Hair follicle dermal papilla cell (primary cell): ENCODE measurements at places on chromosomes 3 and 15. TPM values are rescaled to one million over a fixed set of nuclear protein-coding genes. Genes with fewer than 3 reads are reported as not detected.

Gene UBAP1L
- 1.9 and 2.2 TPM in 2 replicates for total RNA-seq

Gene GADL1
- total RNA-seq: not detected in 2 replicates

Gene WDR93
- total RNA-seq: not detected in 2 replicates

Gene GUCA1C
- not detected in 2 replicates for total RNA-seq

Gene ITGB5
- 403 and 435 TPM in 2 replicates for total RNA-seq

Gene IL1RAP
- 19.9 and 23.5 TPM in 2 replicates for total RNA-seq

Gene BFSP2
- total RNA-seq: not detected in 2 replicates

Gene CCR2
- total RNA-seq: not detected in 2 replicates

Gene CPN2
- under 0.01 TPM in 1 of 2 replicates, not detected in the other for total RNA-seq

Gene KLHL40
- not detected in 2 replicates for total RNA-seq

Gene LRCH3
- 74.3 and 86.0 TPM in 2 replicates for total RNA-seq

Gene CYP1A1
- total RNA-seq: 0.12 and 0.49 TPM in 2 replicates

Gene SERINC4
- total RNA-seq: under 0.01 and 0.12 TPM in 2 replicates

Gene LPCAT4
- 5.7 and 8.4 TPM in 2 replicates for total RNA-seq

Gene CDV3
- 189 and 214 TPM in 2 replicates for total RNA-seq

Gene AMOTL2
- 529 and 611 TPM in 2 replicates for total RNA-seq

Gene PPP2R3A
- 33.6 and 39.1 TPM in 2 replicates for total RNA-seq

Gene DALRD3
- total RNA-seq: 52.3 and 52.6 TPM in 2 replicates

Gene TM6SF1
- 0.16 TPM in 1 of 2 replicates, not detected in the other for total RNA-seq

Gene DPPA2
- total RNA-seq: not detected in 2 replicates

Gene ST3GAL6
- total RNA-seq: 0.49 and 1.3 TPM in 2 replicates

Gene HTR3E
- total RNA-seq: not detected in 2 replicates

Gene IQCF5
- total RNA-seq: not detected in 2 replicates

Gene TIMP4
- total RNA-seq: 3.5 and 5.7 TPM in 2 replicates

Gene SLC28A2
- not detected in 2 replicates for total RNA-seq

Gene SLC24A5
- total RNA-seq: 0.16 TPM in 1 of 2 replicates, not detected in the other

Gene TLR9
- under 0.01 TPM in 1 of 2 replicates, not detected in the other for total RNA-seq

Gene CYP19A1
- total RNA-seq: 2.6 and 3.1 TPM in 2 replicates

Gene LYZL4
- not detected in 2 replicates for total RNA-seq

Gene LAMB2
- 373 and 453 TPM in 2 replicates for total RNA-seq

Gene GOLGA6L7
- not detected in 2 replicates for total RNA-seq

Gene SPINK8
- not detected in 2 replicates for total RNA-seq

Gene TMEM212
- not detected in 2 replicates for total RNA-seq

Gene FLNB
- total RNA-seq: 192 and 256 TPM in 2 replicates

Gene FHIT
- 1.3 and 3.2 TPM in 2 replicates for total RNA-seq

Gene CPEB1
- total RNA-seq: 13.1 and 14.9 TPM in 2 replicates

Gene MYO5C
- total RNA-seq: 0.24 and 0.49 TPM in 2 replicates

Gene MAP1A
- 115 and 116 TPM in 2 replicates for total RNA-seq

Gene NECTIN3
- 123 and 136 TPM in 2 replicates for total RNA-seq

Gene SAMMSON
- total RNA-seq: not detected in 2 replicates

Gene CLDN11
- total RNA-seq: 290 and 368 TPM in 2 replicates

Gene PRSS50
- not detected in 2 replicates for total RNA-seq

Gene MITF
- 12.5 and 13.8 TPM in 2 replicates for total RNA-seq
